Head of caudate nucleus (tissue), 42 donors: ENCODE measurements at places on chromosomes 5 and 9.
A peak's percentile ranks its signal among the peaks of the same experiment; 100 is the strongest.

GRCh38 chr9:137811283-137811870, 66.2 kb upstream of the CACNA1B start:
- DNase-seq = no peak

DNA sequence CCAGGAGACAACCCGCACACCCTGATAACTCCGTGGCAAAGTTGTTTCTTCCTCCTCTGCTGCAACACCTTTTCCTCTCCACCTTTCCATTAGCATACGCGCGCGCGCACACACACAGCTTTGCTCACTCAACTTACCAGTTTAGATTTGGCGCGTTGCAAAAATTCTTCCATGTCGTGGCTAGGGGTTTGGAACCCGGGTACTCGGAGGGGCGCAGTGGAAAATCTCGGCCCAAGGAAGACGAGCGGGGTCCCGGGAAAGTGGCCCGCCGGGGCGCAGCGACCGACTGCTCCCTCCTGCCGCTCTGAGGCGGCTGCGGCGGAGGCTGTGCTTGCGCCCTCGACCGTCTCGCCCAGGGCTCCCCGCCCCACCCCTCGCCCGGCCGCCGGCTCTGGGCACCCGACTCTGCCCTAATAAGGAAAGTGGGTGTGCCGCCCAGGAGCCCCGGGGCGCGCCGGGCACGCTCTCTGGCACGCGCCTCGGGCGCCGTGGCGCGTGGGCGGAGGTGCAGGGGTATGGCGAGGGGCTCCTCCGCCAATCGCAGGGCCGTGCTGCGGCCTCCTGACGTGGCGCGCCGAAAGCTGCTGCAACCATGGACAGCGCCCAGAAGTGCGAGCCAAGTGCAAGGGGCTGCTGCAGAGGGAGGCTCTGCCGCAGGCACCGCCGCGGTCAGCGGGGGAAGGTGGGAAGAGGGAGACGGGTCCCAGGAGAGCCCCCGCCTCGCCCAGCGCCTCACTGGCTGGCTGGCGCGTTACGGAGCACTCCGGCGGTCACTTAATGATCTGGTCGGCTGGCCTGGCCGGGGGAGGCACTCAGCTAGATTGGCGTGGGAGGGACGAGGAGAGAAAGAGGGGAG, at the start of gene PRUNE2:
Gene PRUNE2, minus strand, starts transcription at position 324 of the 856 bp plus-strand sequence. Its CDS starts 151 bp downstream, at position 173.
- peak; percentile 82 for DNase-seq

- DNase-seq = no peak
Observed at GRCh38 chr9:2018764-2019558, 3.8 kb downstream of the SMARCA2 start.

- no peak for DNase-seq
Observed at GRCh38 chr5:106510321-106510720, 1160.4 kb downstream of the EFNA5 start.

DNA sequence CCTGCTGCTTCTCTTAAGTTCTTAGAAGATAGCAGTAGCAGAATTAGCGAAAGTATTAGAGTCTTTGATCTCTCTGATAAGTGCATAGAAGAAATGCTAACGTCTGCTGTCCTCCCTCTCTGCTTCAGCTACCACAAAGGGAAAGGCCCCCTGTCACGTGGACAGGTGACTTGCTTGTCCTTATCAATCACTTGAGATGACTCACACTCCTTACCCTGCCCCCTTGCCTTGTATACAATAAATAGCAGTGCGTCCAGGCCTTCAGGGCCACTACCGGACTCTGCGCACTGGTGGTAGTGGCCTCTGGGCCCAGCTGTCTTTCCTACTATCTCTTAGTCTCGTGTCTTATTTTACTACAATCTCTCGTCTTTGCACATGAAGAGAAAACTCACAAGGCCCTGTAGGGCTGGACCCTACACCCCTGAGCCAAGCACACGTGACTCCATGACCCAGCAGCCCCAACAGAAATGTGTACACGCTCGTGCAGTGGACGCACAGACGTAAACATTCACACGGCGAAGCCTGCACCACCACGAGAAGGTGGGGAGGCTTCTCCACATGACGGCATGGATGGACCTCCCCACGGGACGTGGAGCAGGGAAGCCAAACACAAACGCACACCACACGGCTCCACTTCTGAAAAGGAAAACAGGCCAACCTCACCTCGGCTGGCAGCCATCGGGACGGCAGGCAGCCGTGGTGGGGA, 38.3 kb downstream of the PNPLA7 start:
- DNase-seq = no peak

DNA sequence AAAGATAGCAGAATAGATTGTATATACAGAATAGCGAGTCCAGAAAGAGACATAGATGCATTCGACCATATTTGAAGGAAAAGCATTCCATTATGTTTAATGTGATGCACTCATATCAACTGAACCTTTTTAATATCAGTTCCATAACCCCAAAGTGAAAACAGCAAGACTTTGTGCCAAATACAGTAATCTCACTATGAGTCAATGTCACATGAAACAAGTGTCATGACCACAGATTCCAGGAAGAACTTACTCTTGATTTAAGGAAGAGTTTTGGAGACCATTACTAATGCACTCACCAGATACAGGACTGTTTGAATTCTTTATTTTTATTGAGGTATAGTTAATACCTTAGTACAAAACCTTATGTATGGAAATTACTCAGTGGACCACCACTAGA, 220.5 kb downstream of the SH3GL2 start:
- no peak for DNase-seq

DNA sequence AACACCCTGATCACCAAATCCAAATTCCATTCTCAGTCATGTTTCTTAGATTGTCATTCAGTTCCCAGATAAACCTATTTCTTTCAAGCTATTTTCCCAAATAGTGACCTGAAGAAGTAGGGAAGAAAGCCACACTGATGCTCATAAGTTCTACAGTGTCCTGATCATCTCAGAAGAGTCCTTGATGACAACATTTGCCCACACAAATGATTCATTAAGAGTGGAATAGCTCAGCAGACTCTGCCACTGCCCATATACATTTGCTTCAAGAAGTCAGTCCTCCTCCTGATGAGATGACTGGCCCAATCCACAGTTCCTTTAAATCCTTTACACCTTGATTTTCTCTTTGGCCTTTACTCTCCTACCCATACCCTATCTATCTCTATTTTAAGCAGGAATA, 283.7 kb upstream of the NR4A3 start:
- DNase-seq = no peak

DNA sequence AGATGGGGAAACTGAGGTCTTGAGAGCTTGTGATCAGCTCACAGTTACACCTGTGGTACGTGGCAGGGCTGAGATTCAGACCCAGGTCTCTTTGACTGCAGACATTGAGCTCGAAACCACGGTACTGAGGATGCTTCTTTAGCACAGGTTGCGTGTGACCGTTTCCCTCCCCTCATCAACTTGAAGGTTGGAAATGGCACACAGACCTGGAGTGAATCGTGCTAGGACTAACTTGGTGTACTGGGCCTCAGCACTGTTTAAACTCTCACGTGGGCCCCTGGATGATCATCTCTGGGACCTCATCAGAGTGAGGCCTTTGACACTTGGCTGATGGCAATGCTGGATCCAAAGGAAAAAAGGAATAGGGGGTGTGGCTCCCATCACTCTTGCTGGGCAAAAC, 106.0 kb downstream of the MVB12B start:
- DNase-seq = no peak

DNA sequence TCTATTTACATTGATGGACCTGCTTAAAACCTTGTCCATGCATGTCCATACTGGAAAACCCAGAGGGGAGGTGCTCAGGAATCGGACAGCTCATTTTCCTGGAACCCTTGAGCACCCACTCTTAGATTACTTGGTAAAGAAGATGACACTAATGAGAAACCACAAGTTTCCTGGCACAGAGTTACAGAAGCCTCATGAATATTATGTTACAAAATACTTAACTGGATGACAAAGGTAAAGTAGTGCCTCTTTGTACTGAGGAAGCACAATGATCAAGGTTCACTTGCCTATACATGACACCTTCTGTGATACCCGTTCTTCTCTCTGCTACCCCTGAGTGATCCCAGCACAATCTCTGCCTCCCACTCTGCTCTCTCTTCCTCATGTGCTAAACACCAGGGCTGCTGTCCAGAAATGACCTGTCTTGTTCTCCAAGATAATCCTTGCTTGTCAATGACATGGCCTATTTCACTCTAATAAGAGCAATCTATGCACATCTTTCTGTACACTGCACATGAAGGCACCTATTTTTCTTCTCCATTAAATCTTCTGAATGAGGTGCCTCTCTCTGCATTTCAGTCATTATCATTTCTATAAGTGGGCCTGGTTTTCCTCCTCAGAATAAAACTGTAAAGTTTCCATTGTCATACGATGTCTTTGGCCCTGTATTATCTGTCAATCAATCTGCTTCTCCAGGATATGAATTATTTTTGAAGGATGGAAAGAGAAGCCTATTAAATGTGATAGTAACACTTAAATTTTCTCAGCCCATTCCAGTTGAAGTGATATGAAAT, 684.0 kb upstream of the ACO1 start:
- DNase-seq = no peak

DNA sequence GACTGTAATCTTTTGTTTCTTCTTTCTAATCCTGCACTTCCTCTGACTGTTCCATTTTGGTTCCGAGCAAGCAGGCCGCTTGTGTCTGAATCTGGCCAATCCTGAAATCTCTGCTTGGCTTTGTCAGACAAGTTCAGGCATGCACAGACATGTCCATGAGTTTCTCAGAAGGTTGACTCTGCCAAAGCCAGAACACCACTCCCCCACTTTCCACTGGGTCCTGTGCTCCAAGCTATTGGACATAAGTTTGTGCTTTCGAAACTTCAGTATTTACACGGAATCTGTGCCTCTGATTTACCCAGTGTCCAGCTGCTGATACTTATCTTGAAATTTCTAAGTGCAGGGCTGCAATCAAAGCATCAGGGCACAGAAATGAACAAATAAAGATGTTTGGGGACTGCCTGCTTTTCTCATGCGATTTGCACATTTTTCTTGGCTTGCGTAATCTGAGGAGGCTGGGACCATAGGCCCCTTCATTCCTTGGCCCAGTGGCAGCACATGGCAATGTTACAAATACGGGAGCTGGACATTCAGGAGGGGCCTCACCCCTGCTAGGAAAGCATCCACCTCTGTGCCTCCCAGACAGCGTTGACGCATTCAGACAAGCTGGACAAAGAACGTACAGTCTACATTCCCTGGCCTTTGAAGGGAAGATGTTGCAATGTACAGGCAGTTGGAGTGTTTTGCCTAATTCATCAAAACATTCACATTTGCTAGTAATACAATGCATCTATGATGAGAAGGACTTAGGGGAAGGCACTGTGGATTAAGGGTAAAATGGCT, 209.2 kb upstream of the PAPPA start:
- DNase-seq = no peak

DNA sequence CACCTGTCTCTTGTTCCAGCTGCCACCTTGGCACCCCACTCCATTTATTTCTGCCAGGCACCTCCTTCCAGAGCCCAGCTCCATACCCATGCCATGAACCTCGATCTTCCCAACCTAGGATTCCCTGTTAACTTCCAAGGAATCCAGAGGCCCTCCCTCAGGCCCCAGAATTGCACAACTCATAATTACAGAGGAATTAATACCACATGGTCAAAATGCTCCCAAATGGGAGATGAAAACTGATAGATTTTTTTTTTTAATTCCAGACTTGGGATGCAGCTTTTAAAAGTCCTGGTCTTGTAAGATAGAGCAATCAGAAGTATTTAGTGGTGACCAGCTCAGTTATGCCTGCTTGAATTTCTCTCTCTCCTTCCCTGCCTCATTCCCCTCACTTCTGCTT, 96.2 kb upstream of the CCDC112 start:
- no peak for DNase-seq

DNA sequence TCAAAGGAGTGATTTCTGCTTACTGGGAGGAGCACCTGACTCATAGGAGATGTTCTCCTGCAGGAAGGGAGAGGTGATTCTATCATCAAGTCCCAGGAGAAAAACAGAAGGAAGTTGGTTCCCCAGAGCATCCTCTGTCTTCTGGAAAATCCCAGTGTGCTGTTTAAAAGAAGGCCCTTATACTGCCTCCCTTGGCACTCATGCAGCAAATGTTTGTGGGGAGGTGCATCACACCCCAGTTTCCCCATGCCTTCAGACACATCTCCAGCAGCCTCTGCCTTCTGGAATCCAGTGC, 63.1 kb downstream of the PPARGC1B start:
- no peak for DNase-seq
